ENCODE measurements at places on chromosomes 2 and 18.

DNA sequence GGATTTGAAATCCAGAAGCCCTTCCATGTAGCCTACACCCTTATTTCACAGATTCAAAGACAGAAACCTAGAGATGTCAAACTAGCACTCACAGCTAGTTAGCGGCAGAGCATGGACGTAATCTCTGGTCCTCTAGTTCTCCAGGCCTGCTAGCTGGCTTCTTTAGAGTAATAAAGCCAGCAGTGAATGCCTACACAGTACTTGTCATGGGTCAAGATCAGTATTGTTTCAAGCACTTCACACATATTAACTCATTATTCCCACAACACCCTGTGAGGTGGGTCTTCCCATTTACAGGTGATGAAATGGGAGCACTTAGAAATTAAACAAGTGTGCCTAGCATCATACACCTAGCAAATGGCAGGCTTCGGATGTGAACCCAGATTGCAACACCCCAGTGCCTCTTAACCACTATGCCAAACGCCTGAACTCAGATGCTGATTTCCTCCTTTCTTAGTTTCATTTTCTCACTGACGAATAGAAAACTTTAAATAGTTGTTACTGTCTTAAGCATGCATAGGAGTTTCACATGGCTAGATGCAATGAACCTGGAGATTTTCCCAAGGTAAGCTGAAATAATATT lies 14.5 kb upstream of the ZBTB14 start:
- no peak for DNase-seq

GRCh38 chr2:158359846-158360245 lies 96.7 kb downstream of the CCDC148 start:
- no peak for DNase-seq

- no peak for DNase-seq
Measured at GRCh38 chr18:29301048-29301447, 1124.1 kb upstream of the CDH2 start.

GRCh38 chr2:50724837-50725236 lies 307.1 kb downstream of the NRXN1 start:
- DNase-seq = no peak

- DNase-seq = no peak
Measured at GRCh38 chr2:60605866-60606265, 52.4 kb upstream of the BCL11A start.

GRCh38 chr2:133957724-133958480 lies 296.0 kb upstream of the MGAT5 start:
- DNase-seq = no peak

- no peak for DNase-seq
Measured at GRCh38 chr2:146385031-146385430, 1459.8 kb upstream of the ACVR2A start.

GRCh38 chr18:58264840-58265239 lies 220.8 kb downstream of the NEDD4L start:
- DNase-seq = no peak

GRCh38 chr18:45073556-45073955 lies 392.9 kb downstream of the SETBP1 start:
- no peak for DNase-seq

- DNase-seq = peak; percentile 57
Measured at GRCh38 chr2:175030380-175031271, 25.4 kb upstream of the CHN1 start.

GRCh38 chr2:30912056-30912455 lies 104.8 kb upstream of the CAPN13 start:
- DNase-seq = no peak

GRCh38 chr18:11154368-11154989 lies 5.1 kb upstream of the PIEZO2 start:
- DNase-seq = peak; percentile 48

DNA sequence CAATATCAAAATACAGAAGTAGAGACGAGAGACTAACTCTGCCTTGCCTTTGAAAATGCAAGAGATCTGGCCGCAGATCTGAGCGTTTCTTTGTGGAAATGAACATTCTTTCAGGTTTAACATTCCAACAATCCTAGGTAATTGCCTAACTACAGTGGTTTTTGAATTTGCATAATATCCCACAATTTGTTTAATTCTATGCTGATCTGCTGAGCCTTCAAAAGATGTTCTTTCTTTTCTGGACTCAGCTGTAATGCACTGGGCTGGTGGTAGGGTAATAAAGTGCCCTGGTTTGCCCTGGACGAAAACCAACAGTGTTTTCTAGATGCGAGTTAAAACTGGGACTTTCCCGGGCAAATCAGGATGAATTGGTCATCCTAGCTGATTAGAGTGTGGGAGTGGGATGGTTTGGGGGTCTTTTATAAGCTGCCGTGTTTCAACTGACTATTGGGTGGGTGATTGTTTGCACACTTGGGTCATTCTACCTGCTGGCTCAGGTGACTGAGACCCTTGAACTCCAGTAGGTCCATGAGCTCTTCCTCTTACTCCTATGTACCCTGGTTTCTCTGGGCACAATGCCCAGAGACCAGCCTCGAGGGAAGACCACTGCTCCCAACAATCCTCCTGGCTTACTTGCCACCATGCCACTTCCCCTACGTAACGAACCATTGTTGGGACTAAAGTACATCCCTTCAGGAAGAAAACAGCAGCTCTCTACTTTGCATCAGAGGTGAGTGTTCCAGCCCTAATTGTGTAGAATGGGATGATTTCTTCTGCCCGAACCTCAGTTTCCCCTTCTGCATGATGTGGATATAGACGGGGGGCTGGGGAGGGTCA lies 3.4 kb upstream of the PAX8 start:
- DNase-seq = no peak

DNA sequence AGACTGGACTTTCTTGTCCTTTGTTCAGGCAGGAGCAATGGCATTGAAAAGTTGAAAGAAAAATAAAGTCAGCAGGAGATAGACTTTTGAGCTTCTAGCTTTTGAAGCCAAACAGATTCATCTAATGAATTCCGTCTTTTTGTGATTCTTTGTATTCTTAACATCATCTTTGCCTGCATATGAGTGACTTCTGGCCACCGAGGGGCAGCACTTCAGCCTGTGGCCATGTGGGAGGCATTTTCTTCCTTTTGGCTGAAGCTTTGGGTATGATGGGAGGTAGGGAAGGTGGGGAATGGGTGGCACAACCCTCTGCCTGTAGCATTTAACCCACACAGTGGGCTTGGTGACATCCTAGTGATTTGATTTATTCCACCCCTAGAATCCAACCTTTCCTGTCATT lies 220.6 kb downstream of the SETBP1 start:
- no peak for DNase-seq

DNA sequence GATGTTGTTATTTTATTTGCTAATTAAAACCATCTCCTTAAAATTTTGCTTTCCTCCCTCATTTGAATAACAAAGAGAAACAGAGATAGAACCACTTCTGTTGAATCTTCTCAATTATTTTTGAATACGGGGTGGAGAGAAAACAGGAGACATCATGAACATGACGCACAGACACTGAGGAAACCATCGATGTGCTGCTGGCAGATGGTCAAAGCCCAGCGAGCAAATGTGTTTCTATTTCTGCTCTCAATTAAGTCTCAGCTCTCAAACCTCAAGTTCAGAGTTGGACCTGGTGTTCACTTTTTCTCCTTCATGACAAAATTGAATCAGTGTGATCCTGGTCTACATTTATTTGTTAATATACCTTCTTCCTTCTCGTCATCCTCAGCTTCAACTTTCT lies 36.1 kb upstream of the TWIST2 start:
- DNase-seq = no peak

- no peak for DNase-seq
Measured at GRCh38 chr2:102735416-102736109, 26.3 kb upstream of the TMEM182 start.

GRCh38 chr18:74796841-74797576 lies 199.3 kb downstream of the ZNF407 start:
- DNase-seq = no peak

GRCh38 chr2:68342470-68342869 lies 22.6 kb upstream of the PLEK start:
- no peak for DNase-seq

- DNase-seq = no peak
Measured at GRCh38 chr2:239495791-239496233, 95.0 kb upstream of the HDAC4 start.

GRCh38 chr2:24832931-24833701 lies 39.9 kb downstream of the CENPO start:
- no peak for DNase-seq

DNA sequence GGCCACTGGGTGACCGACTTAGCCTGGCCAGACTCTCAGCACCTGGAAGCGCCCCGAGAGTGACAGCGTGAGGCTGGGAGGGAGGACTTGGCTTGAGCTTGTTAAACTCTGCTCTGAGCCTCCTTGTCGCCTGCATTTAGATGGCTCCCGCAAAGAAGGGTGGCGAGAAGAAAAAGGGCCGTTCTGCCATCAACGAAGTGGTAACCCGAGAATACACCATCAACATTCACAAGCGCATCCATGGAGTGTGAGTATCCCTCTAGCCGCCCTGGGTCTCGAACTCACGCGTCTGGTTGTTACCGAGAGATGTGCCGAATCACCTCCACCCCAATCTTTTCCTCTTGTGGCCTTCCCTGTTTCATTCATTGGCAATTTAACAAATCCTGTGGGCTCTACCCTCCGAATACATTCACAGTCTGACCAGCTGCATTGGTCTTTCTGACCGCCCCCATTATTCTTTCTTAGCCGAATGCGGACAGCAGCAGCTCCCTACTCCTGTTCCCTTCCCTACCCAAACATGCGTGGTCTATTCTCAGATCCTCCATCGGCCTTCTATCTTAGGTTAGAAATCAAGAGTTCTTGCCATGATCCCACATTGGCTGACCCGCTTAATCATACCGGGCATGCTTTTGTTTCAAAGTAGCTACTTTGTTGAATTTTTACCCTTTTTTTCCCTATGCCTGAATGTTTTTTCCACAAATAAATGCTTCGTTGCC lies 631 bp downstream of the RPL31 start:
- DNase-seq = no peak

DNA sequence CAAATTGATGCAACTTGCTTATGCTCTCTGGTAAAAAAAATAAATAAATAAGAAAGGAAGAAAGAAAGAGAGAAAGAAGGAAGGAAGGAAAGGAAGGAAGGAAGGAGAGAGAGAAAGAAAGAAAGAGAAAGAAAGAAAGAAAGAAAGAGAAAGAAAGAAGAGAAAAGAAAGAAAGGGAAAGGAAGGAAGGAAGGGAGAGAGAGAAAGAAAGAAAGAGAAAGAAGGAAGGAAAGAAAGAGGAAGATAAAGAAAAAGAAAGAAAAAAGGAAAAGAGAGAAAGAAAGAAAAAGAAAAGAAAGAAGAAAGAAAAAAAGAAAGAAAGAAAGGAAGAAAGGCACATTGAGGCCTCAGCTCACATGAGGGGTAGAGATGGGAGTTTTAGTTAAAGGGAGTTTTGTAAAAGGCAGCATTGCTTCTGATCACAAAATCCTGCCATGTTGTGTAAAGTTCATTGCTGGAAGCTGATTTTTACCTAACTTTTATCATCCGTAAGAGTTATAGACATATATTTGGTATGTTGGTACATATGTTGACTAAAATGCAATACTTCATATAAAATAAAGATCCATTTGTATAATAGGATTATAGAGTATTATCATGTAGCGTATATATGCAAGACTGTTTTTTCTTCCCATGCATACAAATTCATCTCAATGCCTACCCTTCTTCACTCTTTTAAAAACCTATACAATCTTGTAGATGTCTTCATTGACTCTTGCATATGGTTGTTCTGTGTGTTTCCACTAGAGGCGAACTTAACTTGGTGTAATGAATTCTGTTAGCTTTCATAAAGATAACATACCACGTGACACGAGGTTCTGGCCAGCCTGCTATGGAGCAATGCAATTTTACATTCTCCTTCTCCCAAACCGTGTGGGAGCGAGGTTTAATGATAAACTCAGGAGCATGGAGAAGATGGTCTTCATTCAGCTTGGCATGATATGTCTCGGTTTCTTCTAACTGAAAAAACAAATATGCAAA lies 32.8 kb downstream of the MYOM1 start:
- no peak for DNase-seq

DNA sequence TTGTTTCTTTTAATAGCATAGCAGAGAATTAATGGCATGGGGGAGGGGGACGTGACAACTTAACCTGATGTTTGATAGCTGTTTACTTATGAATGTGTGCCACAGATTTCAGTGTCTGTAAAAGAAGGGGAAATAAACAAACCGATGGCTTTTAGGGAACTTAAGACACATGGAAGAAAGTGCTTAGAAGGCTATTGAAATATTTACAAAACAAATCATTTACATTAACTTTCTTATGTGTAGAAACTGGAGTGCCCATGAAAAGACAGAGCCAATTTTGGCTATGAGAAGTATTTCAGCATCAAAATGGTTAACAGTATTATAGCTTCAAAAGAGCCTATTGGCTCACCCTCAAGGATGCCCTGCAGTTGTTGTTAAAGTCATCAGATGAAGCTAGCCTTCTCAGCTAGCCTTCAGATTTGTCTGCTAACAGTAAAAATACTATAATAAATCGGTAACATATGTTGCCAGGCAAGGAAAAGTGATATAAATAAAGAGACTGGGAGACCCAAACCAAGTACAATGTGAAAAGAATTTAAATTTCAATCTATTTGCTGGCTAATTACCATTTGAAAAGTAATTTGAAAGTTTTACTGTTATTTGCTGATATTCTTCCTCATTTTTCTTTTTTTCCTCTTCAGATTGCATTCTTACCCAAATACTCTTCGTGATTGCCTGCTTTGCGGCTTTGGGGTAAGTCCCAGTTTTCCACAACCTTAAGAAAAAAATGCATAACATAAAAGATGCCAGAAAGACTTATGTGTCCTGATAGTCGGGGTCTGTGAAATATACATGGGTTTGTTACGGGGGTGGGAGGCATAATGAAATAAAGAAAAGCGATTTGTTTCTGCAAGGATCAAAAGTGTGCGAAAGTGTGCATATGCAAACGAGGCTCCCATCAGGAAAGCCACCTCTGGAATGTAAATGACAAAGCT lies 256.4 kb downstream of the MEIS1 start:
- no peak for DNase-seq

- no peak for DNase-seq
Measured at GRCh38 chr2:128467321-128467969, 148.8 kb upstream of the HS6ST1 start.

DNA sequence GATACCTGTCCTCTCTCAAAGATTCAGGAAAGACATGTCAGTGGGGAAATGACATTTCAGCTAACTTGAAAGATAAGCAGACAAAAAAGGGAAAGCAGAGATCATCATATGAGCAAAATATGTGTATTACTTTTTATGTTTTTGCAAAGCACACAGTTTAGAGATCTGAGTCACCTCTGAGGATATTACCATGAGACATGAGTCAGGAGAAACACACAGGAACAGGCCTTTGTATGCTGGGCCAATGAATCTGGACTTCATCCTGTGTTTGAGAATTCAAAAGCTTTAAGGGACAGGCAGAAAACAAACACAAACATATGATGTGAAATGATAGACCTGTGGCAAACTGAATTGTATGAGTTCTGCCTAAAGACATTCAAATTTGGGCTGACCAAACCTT lies 306.0 kb upstream of the EPC2 start:
- no peak for DNase-seq

- no peak for DNase-seq
Measured at GRCh38 chr2:85981579-85982247, 92.9 kb upstream of the ST3GAL5 start.
